ENCODE measurements at places on chromosomes 7 and 10.

GRCh38 chr10:14066106-14066505 is 264.6 kb downstream of the FRMD4A start:
- DNase-seq: no peak

DNA sequence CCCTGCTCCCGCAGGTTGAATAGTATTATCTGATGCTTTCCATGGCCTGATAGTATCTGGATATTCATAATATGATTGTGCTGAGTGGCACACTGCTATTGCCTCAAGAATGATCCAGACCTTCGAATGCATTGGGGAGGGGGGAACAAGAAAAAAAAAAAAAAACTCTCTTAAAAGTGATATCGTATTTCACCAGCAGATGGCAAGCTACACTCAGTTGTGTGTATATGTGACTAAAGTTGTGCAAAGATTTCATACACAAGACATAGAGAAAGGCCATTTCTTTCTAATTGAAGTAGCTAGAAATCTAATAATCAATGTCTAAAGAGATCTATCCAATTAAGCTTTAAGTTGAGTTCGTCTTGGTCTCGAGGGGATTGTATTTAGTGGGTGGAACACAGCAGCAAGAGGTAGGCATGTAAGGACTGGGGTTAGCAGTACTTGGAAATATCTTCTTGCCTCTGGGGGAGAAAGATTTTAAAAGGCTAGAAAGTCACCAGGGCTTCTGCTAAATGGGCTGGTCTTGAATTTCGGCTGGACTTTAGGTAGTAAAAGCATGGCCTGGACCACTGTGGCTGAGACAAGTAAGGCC is 15.3 kb downstream of the SFRP4 start:
- DNase-seq: no peak

DNA sequence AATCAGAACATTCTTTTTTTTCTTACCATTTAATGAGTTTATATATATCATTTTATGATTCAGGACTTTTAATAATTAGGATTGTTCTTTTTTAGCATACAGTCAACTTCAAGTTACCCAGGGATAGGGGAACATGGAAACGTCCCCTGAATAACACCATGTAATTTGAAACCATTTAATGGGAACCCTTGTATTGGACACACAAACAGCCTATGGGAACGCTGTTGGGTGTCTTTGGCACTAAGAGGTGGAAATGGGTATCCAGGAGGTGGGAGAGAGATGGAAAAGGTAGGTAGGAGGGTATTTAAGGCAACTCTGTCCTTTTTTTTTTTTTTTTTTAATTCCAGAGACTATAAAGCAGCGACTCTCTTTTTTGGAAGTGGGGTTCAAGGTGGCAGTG is 2.6 kb downstream of the LUC7L2 start:
- no peak for DNase-seq

GRCh38 chr10:127585519-127586023 is 36.5 kb downstream of the NPS start:
- DNase-seq: no peak

DNA sequence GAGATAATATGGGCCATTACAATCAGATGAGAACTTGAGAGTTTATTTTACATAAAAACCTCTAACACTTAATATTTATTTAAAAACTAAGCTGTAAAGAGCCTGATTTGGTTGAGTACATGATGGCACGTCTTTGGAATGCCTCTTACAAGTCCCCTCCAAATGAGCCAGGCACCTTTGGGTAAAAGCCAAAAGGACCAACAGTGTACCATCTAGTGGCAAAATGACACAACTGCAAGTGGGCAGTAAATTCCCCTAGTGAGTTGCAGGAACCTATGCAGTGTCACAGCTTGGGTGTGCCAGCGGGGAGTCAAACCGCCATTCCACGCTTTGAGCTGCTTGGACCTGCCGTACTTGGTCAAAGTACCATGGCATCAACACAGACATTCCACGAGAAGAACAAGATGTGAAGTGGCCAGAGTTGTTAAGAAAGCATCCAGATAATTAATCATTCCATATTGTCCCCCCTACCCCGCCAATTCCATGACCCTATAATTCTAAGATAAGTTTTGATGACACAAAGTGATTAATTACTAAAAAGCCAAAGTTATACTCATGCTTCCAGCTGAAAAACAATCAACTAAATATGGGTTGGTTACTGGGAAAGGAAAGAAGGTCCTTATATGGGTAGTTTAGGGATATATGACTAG is 115.2 kb downstream of the SORBS1 start:
- DNase-seq: no peak

DNA sequence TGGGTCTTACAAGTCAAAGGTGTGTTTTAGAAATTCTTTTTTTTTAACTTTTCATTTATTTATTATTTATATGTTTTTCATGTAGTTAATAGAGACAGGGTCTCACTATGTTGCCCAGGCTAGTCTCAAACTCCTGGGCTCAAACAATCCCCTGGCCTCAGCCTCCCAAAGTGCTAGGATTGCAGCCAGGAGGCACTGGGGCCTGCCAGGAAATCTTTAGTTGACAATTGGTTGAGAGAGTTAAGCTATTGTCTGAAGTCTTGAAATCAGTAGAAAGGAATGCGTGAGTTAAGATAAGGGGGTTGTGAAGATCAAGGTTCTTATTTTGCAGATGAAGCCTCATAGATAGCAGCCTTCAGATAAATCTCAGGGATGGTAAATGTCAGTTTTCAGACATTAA is 245.4 kb upstream of the GALNT17 start:
- DNase-seq: no peak

GRCh38 chr10:11197266-11197712 is 179.6 kb downstream of the CELF2 start:
- DNase-seq: no peak

- no peak for DNase-seq
These were observed 358.8 kb downstream of the SUGCT start for GRCh38 chr7:40493609-40494051.

- no peak for DNase-seq
These were observed 70.8 kb upstream of the BAMBI start for GRCh38 chr10:28606568-28606967.

- DNase-seq: no peak
These were observed 176.0 kb upstream of the MYO3A start for GRCh38 chr10:25758041-25758457.

DNA sequence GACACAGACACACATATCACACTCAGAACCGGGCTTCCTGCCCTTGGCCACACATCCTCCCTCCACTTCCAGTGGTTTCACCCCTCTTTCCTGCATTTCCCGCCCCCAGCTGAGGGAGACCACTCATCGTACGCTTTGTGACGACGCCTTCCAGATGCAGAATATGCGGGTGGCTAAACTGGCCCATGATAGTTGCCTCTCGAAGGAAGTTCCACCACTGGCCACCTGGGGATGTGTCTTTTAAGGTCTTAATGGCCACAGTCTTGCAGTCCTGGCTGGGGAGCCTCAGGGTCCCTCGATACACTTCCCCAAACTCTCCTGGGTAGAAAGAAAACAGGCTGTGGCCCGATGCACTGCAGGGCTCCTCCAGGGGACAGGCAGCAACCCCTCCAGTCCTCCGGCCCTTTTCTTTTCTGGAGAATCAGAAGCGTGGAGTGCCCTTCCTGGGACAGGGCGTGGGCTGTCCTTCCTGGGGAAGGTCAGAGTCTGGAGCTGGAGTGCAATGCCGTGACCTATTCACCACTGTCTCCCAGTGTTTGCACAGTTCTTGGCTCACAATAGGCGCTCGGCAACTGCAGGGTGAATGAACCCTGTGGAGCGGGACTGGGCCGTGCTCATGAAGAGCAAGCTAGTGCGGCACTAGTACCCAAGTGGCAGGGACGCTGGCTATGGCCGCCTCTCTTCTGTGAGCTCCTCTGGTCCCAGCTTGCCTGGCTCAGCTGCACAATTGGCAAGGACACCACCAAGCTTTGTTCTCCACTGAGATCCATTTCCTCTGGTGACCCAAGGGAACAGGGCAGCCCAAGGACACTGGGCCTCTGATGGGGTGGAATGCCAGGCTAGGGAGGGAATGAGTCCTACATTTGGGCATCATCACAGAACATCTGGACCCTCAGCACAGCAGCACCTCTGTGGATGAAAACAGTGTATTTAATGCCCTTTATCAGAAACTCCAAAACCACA is 13.2 kb downstream of the EPHA1 start:
- DNase-seq: no peak

GRCh38 chr7:50644114-50644513 is 78.9 kb upstream of the DDC start:
- no peak for DNase-seq

- no peak for DNase-seq
These were observed 24.5 kb upstream of the EEPD1 start for GRCh38 chr7:36128448-36129047.

DNA sequence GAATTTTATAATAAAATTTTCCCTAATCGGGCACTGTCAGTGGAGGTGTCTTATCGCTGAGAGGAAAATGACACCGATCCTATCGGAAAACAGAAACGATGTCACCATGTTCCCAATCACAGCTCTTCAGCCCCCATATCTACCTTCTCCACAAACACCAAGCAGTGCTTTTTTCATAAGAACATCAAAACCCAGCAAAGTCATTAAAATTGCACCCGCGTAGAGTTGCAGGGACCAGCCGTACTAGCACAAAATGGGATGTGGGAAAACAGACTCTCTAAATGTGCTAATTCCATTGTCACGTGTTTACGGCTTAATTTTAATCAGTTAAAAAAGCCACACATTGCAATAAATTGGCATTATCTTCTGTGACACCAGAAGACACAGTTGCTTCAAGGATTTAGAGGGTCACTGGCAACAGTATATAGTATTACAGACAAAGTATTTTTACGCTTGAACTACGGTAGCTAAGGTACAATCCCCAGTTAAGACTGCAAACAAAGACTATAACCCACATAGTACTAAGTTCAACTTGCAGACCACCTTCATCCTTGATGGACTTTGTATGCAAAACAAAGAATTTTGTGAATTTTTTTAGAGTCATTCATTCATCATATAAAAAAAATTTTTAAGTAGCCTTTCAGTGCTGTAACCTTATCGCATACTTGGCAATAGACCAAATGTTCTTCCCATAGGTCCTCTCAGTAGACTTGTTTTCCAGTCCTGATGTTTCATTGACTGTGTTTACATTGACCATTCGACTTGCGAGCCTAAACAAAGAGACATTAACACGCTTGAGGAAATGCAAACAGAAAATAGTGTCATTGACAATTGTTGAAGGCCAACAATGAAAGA is 116.0 kb downstream of the VTI1A start:
- DNase-seq: no peak

GRCh38 chr7:39547336-39547735 is 18.9 kb upstream of the YAE1 start:
- DNase-seq: no peak

- DNase-seq: no peak
These were observed 212.6 kb upstream of the PRSS58 start for GRCh38 chr7:142470544-142470830.

DNA sequence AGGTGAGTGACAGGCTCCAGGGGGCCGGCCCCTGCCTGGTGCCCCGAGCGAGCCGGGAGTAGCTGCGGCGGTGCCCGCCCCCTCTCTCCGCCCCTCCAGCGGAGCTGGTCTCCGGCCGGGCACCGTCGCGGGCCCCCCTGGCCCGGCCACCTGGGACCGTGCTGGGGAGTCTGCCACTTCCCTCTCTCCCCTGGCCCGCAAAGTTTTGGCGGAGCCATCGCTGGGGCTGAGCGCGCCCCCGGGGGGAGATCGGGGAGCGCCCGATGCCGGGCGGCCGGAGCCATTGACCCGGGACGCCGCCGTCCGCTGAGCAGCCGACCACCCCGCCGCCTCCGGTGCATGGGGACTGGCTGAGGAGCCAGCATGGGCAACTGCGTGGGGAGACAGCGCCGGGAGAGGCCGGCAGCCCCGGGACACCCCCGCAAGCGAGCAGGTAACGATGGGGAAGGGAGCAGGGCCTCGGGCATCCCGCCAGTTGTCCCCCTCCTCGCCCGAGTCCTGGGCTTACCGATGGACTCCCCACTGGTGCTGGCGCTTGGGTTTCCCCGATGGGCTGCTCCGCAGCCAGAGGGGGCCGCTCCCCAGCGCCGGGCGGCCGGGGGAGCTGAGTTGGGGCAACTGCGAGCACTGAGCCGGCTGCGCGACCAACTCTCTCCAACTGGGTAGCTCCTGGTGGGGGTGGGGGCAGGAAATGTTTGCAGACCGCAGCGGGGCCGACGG is at the start of gene UBTD1:
TSS of gene UBTD1 (plus strand) at position 84 of the 720 bp plus-strand sequence. CDS start at position 364, 280 bp downstream.
- DNase-seq: no peak
